Ovary (tissue), 10 donors: ENCODE measurements at places on chromosomes 6 and 20.

GRCh38 chr20:10408108-10408813, 25.8 kb downstream of the MKKS start:
- DNase-seq: no peak

GRCh38 chr20:36506253-36506652, 35.1 kb upstream of the MYL9 start:
- DNase-seq: no peak

DNA sequence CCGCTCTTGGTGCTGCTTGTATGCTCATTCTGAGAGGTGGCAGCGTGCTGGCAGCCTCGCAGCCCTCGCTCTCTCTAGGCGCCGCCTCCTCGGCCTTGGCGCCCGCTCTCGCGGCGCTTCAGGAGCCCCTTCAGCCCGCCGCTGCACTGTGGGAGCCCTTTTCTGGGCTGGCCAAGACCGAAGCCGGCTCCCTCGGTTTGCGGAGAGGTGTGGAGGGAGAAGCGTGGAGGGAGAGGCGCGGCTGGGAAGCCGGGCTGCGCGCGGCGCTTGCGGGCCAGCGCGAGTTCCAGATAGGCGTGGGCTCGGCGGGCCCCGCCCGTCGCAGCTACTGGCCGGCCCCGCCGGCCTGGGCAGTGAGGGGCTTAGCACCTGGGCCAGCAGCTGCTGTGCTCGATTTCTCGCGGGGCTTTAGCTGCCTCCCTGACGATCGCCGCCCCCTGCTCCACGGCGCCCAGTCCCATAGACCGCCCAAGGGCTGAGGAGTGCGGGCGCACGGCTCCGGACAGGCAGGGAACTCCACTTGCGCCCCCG, 19.5 kb upstream of the FAM8A1 start:
- DNase-seq: peak; percentile 61

- DNase-seq: no peak
These were observed 269.5 kb upstream of the CITED2 start for GRCh38 chr6:139643986-139644385.

GRCh38 chr20:62303340-62304226, 786 bp downstream of the ADRM1 start:
- no peak for DNase-seq

DNA sequence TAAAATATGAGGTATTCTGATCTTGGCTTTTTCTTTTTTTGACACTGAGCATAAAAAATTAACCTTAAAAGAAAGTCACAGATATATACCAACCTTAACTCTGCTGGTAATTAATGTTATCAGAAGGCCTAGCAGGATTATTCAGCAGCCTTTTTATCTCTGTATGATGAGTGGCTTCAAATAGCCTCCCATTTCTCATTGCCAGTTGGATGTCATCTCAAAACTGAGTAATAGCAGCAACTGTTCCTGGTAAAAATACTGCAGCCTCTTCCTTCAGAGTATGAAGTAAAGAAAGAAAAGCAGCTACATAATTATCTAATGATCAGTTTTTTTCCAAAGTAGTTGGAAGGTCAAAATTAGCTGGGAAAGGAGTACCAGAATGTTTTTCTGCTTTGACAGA, 24.9 kb upstream of the HDGFL1 start:
- no peak for DNase-seq

DNA sequence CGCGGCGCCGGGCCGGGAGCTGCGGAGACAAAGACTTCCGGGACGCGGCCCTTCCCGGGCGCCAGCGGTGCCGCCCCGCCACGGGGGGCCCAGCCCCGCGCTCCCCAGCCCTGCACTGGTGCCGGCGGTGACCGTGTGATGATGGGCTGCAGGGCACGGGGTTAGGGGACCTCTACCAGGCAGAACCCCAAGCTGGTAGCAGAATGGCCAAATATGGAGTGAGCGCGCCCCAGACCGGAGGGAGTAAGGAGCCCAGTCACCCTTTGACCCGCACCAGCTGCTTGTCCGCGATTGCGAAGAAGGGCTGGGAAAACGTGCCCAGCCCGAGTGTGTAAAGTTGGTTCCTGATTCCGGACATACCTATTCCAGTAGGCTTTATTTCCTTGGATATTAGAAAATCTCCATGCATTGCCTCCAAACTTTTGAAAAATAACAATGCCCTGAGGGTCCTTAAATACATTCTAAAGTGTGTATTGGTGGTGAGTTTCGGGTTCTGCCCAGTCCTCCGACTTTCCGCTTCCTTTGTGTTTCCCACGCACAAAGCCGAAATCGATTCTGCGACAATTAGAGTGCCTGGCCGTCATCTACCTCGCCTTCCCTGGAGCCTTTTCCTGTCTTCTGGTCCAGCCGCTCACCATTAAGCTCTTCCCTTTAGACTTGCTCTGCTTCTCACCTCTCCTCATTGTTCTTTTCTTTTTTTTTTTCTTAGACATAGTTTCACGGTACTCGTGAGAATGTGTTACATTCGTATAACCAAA, 1.1 kb downstream of the ABRACL start:
- DNase-seq: peak; percentile 64

DNA sequence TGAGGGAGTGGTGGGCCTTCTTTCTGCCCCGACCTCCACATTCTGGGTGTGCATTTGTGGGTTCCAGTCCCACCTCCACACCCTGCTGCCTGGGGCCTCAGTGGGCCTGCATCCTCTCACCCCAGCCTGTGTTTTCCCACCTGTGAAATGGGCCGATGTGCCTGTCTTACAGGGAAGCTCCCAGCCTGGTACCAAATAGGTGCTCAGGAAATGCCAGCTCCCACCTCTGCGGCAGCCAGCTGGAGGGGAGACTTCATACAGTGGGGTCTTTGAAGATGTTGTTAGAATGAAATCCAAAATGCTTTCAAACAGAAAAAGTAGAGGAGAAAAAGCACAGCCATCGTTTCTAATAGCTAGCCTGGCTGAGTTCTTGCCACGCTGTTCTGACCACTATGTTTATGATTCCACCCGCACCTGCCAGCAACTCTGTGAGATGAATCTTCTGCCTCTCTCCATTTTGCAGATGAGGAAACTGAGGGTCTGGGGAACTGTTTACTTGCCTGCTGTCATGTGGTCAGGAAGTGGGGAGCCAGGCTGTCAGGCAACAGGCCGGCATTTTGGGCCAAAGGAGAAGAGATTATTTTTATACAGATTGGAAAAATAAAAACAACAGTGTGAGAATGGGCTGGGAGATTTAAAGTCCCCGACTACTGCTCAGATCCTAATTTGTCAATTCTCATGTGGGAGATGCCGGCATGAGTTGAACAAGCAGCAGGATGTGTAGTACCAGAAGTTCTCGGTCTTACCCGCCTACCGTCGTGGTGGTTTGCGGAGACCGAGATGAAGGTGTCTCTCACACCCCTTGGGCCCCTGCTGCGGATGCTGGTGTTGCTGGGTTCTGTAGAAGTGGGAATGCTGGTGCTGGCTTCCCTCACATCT, 4.6 kb downstream of the TMEM181 start:
- DNase-seq: no peak

GRCh38 chr20:16007962-16008361, 565.3 kb downstream of the KIF16B start:
- no peak for DNase-seq

DNA sequence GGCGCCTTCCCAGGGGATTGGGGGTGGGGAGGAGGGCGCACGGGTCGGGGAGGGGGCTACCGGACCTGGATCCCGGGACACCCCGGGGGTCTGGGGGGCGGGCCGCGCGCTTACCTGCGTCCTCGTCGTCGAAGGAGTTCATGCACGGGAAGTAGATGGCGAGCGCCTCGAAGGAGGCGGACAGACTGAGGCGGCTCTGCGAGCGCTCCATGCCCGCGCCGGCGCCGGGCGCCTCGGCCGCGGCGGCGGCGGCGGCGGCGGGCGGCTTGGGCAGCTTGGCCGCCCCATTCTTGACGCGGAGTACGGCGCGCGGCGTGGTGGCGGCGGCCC, 320 bp downstream of the RIMS4 start:
- peak; percentile 20 for DNase-seq

- no peak for DNase-seq
These were observed 88.4 kb downstream of the MYB start for GRCh38 chr6:135269481-135269891.

DNA sequence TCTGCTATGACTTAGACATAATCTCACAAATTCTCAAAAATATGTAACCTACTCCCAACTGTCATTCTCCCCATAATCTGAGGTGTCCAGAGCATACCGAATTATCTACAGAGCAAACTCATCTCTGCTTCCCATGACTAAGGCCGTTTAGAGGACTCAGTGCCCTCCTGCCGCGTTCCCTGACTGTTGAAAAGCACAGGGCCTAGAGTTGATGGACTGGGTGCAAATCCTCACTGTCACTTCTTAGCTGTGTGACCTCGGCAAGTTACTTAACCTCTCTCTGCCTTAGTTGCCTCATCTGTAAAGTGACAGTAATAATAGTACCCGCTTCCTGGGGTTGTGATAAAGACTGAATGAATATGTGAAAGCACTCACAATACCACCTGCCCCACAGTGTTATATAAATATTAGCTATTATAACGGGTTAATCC, 4.7 kb upstream of the TUBB2A start:
- no peak for DNase-seq

- no peak for DNase-seq
These were observed 154.1 kb downstream of the CD24 start for GRCh38 chr6:106820412-106820852.

DNA sequence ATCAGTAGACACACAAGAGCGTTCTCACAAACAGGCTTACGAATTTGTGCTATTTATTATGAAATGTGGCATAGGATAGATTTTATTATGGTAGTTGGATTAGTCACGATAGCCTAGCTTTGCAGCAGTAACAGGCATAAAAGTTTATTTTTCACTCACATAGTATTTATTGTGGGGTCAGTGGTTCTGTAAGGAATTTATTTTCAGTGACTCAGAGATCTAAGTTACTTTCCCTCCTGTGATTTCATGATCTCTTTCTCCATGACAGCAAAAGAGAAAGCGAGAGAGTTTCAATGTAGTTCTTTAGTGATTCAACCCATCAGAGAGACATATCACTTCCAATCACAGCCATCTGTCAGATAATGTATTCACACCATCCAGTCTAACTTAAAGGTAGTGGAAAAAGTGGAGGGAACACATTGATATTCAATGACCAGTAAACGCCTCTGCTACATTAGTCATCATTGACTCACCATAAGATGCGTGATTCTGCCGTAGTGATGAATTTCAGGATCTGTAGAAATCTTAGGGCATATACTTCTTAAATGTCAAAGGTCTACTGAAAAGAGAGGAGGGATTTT, 605.5 kb downstream of the HDGFL1 start:
- DNase-seq: no peak

DNA sequence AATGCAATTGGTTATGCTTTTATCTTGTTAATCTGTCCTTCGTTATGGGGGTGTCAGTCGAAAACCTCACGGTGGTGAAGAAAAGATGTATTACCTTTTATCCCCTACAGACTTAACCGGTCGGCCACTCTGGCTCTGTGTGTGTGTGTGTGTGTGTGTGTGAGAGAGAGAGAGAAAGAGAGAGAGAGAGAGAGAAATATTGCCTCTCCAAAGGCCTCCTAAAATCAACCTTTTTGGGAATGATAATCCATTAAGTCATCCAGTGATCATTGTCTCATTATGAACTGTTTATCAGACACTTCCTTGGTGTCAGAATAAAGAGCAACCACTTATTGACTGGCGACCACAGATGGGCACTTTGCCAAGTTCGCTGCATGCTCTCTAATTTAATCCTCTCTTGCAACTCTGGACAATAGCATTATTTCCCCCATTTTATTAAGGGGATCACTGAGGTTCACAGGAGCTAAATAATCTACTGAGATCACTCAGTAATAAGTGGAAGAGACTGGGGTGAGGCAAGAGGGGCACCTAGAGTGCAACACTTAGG, 30.7 kb downstream of the SLC35D3 start:
- DNase-seq: no peak

DNA sequence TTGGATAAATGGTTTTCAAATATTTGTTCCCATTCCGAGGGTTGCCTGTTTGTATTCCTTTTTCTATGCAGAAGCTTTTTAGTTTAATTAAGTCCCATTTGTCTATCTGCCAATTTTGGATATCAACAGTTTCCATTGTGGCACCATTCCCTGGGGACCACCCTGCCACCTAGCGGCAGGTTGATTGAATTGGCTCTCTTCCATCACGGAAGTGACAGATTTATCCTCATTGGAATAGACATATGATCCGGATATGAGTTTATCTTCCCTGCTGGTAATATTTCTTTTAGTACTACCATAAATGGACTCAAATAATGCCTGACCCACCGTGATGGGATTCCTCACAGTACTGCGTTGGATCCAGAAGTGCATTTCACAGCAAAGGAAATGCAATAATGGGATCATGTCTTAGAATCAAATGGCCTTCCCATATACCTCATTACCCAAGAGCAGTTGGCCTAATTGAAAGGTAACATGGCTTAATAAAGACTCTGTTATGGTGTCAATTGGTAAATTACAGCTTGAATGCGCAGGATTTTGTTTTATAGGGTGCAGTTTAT, 327.0 kb downstream of the BMP2 start:
- DNase-seq: no peak

DNA sequence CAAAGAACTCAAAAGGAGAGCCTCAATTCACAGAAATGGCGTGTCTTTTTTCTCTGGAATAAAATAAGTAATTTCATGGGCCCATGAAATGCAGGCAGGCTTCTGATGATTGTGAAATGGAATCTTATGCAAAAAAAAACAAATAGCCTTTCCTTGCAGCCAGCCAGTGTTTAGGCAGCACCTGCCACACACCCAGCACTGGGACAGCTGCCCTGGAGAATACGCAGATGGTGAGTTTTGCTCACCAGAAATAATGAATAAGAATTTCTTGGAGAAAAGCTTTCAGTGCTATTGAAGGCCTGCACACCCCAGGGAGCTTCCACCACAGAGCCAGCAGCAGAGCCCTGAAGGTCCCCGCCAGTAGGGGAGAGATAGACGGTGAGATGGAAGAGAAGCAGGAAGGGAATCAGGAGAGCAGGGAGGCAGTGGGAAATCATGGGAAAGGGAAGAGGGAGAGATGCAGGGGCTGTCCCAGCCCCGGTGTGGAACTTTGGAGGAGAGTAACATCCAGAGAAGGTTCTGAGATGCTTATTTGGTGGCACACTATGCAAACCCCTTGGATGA, 54.9 kb downstream of the PXDC1 start:
- no peak for DNase-seq

- no peak for DNase-seq
These were observed 5.8 kb downstream of the C6orf132 start for GRCh38 chr6:42136508-42137193.

- no peak for DNase-seq
These were observed 805.8 kb upstream of the GJE1 start for GRCh38 chr6:141326925-141327324.
